Cardiac ventricle fibroblast (primary cell): ENCODE measurements at places on chromosomes 4 and X. TPM values are rescaled to one million over a fixed set of nuclear protein-coding genes. Genes with fewer than 3 reads are reported as not detected.

Gene SLC38A5
- total RNA-seq: 8.7 and 8.9 TPM in 2 replicates

Gene PLK4
- 1.5 and 6.4 TPM in 2 replicates for total RNA-seq

Gene KLHL2
- 5.8 and 6.4 TPM in 2 replicates for total RNA-seq

Gene C4orf50
- not detected in 2 replicates for total RNA-seq

Gene COX7B2
- not detected in 2 replicates for total RNA-seq

Gene PCYT1B
- 0.29 and 0.37 TPM in 2 replicates for total RNA-seq

Gene HPF1
- 33.6 and 43.7 TPM in 2 replicates for total RNA-seq
